Fibroblast of skin of left quadriceps (primary cell): ENCODE measurements at places on chromosomes 3 and 15.
A peak's percentile ranks its signal among the peaks of the same experiment; 100 is the strongest.

DNA sequence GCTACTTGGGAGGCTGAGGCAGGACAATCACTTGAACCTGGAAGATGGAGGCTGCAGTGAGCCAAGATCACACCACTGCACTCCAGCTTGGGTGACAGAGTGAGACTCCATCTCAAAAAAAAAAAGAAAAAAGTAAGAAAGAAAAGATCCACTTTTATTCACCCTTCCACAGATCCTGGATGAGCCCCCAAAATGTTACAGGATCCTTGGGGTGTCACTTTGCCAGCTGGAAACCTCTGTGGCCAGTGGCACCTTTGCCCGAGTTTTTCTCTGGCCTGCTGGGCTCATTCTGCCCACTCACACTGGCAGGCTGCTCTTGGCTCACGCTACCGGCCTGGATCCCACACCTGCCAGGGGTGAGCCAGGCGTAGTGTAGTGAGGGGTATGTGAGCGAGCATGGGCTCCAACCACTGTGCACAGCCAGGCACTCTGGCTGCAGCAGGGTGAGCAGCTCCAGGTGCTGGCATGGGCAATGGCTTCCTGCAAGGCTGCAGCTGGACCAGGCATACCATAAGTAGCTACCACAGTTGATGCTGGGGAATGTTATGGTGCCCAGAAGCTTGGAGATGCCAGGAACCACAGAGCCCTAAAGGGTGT lies 57.8 kb upstream of the C15orf39 start:
- DNase-seq: no peak

DNA sequence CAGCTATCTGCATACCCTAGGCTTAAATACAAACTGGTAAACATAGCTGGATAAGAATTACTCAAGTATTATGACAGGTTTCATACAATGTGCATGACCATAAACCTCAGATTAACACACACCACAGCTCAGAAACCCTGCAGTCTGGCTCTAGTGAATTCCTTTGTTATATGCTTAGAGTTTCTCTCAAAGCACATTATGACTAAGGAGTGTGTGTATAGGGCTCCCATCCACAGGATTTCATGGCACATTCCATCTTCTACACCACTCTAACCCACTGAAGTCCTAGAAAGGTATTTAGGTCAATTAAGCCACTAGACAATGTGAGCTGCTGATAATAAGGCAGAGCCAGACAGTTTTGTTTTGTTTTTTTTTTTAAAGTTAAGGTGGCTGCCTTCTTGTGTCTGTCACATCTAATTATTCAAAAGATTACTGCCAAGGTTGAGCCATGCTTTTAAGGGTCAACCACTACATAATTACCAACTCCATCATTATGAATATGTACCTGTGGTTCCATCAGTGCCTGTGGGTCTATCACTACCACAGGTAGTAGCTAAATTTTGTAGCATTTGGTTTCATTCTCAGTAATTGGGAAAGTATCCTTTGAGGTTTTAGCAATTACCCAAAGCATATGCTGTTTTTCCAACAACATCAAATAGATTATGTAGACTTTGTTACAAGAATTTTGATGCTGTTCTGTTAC lies 107.0 kb downstream of the ALCAM start:
- DNase-seq: peak; percentile 75

DNA sequence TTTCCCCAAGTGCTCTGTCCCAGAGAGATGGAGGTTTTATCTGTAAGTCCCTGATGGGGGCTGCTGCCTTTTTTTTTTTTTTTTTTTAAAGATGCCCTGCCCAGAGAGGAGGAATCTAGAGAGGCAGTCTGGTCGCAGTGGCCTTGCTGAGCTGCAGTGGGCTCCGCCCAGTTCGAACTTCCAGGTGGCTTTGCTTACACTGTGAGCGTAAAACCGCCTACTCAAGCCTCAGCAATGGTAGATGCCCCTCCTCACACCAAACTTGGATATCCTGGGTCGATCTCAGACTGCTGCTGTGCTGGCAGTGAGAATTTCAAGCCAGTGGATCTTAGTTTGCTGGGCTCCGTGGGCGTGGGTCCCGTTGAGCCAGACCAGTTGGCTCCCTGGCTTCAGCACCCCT lies 51.6 kb downstream of the SLC2A2 start:
- no peak for DNase-seq

DNA sequence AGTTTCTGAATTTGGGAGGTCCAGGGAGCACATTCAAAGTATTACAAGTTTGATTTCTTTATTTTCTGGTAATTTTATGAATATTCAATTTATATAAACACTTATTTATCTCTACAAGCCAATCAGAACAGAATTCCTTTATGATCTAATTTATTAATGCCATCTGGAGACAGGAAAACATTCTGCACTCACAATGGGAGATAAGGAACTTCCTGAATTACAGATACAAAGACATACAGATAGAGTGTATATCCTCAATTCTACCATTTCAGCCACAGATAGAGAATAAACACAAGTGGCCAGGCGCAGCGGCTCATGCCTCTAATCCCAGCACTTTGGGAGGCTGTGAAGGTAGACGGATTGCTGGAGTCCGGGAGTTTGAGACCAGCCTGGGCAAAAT lies 86.0 kb downstream of the IQCH start:
- no peak for DNase-seq

GRCh38 chr3:12556690-12557472 lies at the start of gene MKRN2:
TSS of gene MKRN2 (plus strand) at chr3:12557087. CDS start at chr3:12557151, 64 bp downstream.
- peak; percentile 67 for DNase-seq

DNA sequence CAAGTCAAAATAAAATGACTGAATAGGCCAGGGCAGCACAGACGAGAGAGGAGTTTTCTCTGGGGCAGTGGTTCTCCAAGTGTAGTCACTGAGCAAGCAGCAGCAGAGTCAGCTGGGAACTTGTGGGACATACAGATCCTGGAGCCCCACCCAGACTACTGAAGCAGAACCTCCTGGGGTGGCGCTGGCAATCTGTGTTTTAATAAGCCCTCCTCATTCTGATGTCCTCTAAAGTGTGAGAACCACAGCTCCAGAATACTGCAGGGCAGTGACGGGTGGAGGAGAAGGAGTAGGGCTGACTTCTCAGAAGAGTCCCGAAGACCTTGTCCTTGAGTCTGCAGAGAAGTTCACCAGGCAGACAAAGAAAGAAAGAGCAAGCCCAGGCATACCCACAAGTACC lies 251.3 kb upstream of the HES1 start:
- no peak for DNase-seq

GRCh38 chr3:131518680-131519079 lies 15.9 kb upstream of the MRPL3 start:
- no peak for DNase-seq

- DNase-seq: no peak
These were observed 117.0 kb downstream of the IMPG2 start for GRCh38 chr3:101203411-101203810.

DNA sequence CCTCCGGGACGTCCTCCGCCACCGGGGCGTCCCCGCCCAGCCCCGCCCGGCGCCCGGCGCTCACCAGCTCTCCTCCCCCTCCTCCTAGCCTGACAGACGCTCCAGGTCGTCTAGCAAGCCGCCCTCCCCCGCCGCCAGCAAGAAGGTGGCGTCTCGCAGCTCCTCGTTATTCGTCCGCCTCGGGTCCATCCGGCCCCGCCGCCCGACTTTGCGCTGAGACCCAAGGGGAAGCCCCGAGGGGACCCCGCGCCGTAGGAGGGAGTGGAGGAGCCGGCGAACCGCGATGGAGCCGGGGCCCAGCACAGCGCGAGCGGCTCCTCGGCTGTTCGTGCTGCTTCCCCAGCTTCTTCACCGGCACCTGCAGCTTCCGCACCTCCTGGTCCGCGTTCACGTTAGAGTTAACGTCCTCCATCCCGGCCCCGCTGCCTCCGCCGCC lies 26.3 kb upstream of the MTHFS start:
- DNase-seq: no peak

DNA sequence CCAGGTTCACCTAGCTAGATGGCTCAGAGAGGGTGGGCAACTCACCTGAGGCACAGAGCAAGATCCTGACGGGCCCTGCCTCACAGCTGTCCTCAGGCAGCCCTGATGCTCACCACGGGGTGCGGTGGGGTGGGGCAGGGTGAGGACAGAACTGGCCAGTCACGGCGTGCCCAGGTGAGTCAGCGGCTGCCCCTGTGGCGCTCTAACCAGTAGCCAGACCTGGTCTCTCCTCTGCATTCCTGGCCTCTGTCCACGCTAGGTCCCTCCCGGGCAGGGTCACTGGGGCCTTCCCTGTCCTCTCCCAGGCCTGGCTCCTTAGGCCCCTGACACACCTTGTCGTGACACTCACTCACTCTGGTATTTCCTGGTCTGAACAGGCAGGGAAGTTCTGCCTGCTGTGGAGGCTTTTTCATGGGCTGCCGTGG lies 901 bp downstream of the ALS2CL start:
- no peak for DNase-seq

DNA sequence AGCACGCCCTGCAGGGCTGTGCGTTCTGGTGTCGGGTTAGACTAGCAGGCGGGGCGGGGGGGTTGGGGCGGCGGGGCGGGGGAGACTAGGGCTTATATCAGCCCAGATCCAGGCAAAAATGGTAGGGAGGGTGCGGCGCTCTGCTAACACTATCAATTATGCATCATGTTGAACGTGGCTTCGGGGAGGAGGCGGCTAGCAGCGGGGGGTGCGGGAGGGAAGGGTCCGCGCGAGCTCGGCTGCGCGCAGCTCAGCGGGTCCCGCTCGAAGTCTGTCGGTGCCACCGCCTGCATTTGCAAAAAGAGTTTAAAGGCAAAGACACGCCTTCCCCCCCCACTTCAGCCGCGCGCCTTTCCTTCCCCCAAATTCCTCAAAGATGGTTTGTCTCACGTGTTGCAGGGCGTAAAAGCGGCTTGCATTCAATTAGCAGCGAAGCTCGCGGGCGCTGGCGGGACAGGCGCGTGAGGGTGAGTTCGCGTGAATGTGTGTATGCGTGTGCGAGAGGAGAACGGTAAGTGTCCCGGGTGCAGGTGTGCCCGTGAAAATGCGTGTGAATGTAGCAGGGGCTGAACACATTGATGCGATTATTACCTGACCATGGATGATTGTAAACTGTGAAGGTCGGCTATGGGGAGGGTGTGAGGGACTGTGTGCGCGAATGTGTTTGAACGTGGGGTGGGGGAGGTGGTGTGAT lies at the start of gene ISLR2:
Gene ISLR2, plus strand, starts transcription at position 432 of the 694 bp plus-strand sequence. CDS start 2,169 bp downstream, outside the sequence.
- no peak for DNase-seq

DNA sequence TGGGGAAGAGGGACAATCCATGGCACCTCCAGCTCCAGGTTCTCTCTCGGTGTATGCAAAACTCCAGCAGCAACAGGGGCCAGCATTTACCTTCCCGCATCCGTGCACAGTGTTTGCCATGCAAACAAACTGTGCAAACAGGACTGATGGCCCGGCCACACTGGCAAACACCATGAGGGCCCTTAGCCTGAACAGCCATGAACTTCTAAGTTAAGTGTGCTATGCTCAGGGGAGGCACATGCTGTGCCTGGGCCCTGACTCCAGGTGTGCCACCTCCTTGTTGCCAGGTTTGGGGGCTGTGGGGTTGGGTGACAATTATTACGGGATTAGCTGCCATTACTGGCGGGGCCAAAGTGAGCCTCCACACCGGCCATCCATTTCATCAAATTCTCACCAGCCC lies 57.5 kb downstream of the CACNA2D2 start:
- no peak for DNase-seq

DNA sequence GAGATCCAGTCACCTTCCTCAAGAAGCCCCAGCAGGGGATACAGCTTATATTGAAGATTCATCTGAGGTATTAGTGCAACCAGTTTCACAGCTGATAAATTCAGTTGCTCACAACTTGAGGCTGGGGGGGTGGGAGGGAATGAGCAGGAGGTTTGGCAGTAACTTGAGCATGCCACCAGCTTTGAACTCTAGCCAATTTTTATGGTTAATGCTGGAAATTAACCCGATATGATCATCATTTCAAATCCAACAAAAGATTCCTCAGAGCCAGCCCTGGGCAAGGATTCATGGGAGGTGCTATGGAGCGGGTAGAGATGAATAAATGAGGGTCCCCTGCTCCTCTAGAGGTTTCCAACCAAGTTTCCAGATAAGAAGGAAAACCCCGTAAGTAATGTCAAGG lies 73.1 kb upstream of the HES1 start:
- DNase-seq: no peak

GRCh38 chr3:194828116-194828515 lies 142.4 kb downstream of the FAM43A start:
- DNase-seq: peak; percentile 14
